ENCODE measurements at places on chromosomes 16 and 17. TPM values are rescaled to one million over a fixed set of nuclear protein-coding genes. Genes with fewer than 3 reads are reported as not detected.

PMFBP1 gene
- total RNA-seq = not detected

SECTM1 gene
- total RNA-seq = 14.7 TPM

RNF112 gene
- 0.58 TPM for total RNA-seq

CIAO3 gene
- total RNA-seq = 31.9 TPM

MILR1 gene
- 6.5 TPM for total RNA-seq

GABARAP gene
- 275 TPM for total RNA-seq

GSG1L2 gene
- total RNA-seq = not detected

MAPT gene
- total RNA-seq = under 0.01 TPM

ADAD2 gene
- total RNA-seq = not detected

DHX8 gene
- 33.0 TPM for total RNA-seq

CDT1 gene
- 3.9 TPM for total RNA-seq

CCL7 gene
- total RNA-seq = 2.5 TPM

MT4 gene
- total RNA-seq = not detected

MT1H gene
- total RNA-seq = 0.77 TPM

EVI2A gene
- 4.5 TPM for total RNA-seq

RTN4RL1 gene
- total RNA-seq = under 0.01 TPM

CRAMP1 gene
- 3.7 TPM for total RNA-seq

LPCAT2 gene
- total RNA-seq = 17.1 TPM

RNF157 gene
- under 0.01 TPM for total RNA-seq

IGSF6 gene
- total RNA-seq = not detected

KRTAP3-1 gene
- total RNA-seq = not detected

PHF23 gene
- total RNA-seq = 40.8 TPM

Measured in regular cardiac myocyte (primary cell).